ENCODE measurements at places on chromosomes 5 and 9. TPM values are rescaled to one million over a fixed set of nuclear protein-coding genes. Genes with fewer than 3 reads are reported as not detected.

PWWP2A gene
- 76.2 TPM for total RNA-seq

SHOC1 gene
- total RNA-seq = not detected

TTC23L gene
- total RNA-seq = 2.9 TPM

LCN1 gene
- 13.0 TPM for total RNA-seq

BARHL1 gene
- not detected for total RNA-seq

FOXD4L5 gene
- total RNA-seq = 0.22 TPM

GPR21 gene
- total RNA-seq = 7.7 TPM

GARIN3 gene
- total RNA-seq = not detected

SH3GL2 gene
- total RNA-seq = 18.0 TPM

GNA14 gene
- total RNA-seq = 4.3 TPM
